ENCODE measurements at places on chromosomes 5 and 9.
A peak's percentile ranks its signal among the peaks of the same experiment; 100 is the strongest.

DNA sequence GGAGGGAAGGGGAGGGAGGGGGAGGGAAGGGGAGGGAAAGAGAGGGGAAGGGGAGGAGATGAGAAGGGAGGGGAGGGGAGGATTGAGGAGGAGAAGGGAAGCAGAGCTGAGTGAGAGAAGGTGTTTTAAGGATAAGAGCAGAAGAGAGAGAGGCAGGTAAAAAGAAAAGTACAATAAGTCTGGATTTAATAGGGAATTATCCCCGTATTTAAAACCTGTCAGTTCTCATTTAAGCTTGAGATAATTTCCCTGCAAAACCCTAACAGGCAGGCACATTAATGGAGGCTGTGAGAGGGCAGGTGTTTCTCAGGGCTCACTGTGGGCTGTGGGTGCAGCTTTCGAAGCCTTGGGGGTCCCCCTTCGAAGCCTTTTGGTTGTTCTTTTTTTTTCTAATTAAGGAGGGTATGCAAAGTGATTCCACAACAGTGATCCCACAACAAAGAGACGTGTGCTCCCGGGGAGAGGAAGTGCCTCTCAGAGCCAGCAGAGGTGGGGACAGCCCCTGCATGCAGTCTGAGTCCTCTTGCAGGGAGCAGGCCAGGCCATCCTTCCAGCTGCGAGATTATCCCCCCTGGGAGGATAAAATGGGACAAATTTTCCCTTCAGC lies 317.9 kb upstream of the IRX1 start:
- H3K27me3 ChIP-seq = peaks cover 5% of the 10 kb centered on the region
- no peaks in the 10 kb centered on the region for H3K36me3 ChIP-seq
- no peak overlapping the region for H3K27ac ChIP-seq

DNA sequence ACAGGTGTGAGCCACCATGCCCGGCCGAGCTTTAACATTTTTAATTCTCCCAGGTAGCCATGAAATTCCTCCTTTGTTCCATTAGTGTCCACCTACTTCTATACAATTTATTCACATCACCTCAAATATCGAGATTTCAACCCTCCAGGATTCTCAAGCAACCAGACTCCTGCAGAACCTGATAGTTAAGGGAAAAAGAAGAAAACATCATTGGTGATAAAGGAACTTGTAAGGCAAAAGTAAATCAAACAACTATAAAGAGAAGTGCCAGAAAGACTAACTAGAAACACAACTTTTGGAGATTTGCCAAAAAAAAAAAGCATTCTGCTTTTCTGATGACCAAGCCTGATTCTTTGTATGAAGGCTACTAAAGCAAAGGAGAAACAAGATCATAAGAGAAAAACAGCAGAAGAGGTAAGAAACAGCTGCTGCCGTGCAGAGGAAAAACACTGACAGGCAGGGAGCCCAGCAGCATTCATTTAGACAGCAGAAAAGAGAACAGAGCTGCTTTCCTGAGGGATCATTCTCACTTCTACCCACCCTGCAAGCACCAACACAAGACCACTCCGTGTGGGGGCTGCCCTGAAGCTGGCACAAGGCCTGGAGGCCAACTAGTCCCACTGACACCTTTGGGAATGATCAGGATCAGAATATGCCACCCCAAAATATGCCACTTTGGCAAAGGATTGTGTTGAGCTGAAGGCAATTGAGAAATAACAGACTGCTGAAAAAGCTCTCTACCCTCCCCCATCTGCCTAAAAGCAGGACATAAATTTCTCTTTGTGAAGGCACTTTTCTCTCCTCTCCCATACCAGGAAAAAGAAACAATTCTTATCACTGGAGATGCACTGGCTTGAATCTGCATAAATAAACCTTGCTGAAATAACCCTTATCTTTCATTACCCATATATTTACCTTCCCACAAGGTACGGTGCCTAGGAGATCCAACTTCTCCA lies 75.1 kb downstream of the ALDH7A1 start:
- H3K4me1 ChIP-seq = peaks cover 34% of the 10 kb centered on the region
- no peaks in the 10 kb centered on the region for H3K36me3 ChIP-seq
- no peak for DNase-seq
- no peaks in the 10 kb centered on the region for H3K27me3 ChIP-seq
- no peak overlapping the region for H3K4me3 ChIP-seq

GRCh38 chr9:104988539-104988938 lies 60.6 kb upstream of the ABCA1 start:
- no peak overlapping the region for H3K27ac ChIP-seq
- peaks cover 35% of the 10 kb centered on the region for H3K4me1 ChIP-seq
- H3K27me3 ChIP-seq = peaks cover 17% of the 10 kb centered on the region
- no peak overlapping the region for H3K4me3 ChIP-seq
- no peaks in the 10 kb centered on the region for H3K36me3 ChIP-seq

DNA sequence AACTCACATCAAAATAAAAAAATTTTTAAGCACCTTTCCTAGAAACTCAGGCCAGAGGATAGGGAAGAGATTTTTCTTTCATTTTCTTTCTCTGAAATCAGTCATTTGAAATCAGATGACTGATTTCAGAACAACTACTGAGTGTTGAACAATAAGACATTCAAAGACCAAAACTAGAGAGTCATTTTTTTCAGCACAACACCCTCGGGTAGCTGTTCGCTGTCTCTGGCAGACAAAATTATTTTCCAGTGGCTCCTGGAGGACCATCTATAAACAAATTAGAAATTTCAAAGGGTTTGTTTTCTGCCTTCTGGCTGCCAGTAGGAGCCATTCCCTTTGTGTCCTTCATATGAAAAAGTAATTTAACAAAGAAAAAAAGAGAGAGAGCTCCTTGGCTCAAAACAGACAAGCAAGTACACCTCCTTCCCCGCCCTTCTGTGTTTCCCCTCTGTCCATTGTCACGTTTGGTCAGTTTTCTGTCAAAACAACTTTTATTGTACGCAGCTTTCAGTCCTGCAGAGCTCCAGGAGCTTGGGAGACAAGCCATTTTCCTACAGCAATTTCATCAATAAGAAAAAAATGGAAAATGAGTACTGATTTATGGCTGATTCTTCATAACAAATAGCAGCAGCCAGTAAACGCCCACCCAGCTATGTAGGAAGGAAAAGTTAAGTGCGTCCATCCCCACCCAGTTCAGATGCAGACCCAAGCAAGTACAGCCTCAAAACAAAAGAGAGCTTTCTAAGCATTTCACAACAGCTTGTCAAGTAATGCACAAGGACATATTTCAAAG lies 405.2 kb downstream of the ZNF608 start:
- no peak for DNase-seq
- H3K36me3 ChIP-seq = peaks cover 6% of the 10 kb centered on the region
- no peak overlapping the region for H3K4me3 ChIP-seq
- H3K4me1 ChIP-seq = peaks cover 9% of the 10 kb centered on the region
- H3K27ac ChIP-seq = no peak overlapping the region

DNA sequence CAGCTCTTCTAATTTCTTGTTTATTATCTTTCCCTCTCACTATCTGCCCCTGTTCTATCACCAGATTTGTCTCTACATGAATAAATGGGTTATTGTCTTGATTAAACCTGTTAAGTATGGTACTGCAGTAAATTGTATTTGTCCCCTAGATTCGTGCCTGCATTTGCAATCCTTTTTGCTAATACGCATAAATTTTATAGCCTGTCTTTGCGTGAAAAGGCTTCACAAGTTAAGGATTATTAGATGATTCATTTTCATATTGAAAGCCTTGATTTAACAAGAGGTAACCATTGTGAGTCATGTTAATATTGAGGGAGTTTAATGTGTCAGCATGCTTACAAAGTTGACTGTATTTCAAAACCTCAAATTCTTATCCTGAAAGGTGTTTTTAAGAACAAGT lies 204.6 kb downstream of the PCSK1 start:
- peaks cover 30% of the 10 kb centered on the region for H3K4me1 ChIP-seq
- H3K4me3 ChIP-seq = no peak overlapping the region
- no peak overlapping the region for H3K27ac ChIP-seq
- H3K27me3 ChIP-seq = no peaks in the 10 kb centered on the region

- peaks cover 40% of the 10 kb centered on the region for H3K4me1 ChIP-seq
- no peak for DNase-seq
These were observed 345 bp upstream of the PRRC1 start for GRCh38 chr5:127517110-127517479.

GRCh38 chr9:2013743-2014475 lies 1.2 kb upstream of the SMARCA2 start:
- peaks cover 20% of the 10 kb centered on the region for H3K4me1 ChIP-seq
- peaks cover 72% of the 10 kb centered on the region for H3K27me3 ChIP-seq
- no peak overlapping the region for H3K27ac ChIP-seq
- H3K4me3 ChIP-seq = peak overlapping the region; percentile 100
- no peaks in the 10 kb centered on the region for H3K36me3 ChIP-seq

DNA sequence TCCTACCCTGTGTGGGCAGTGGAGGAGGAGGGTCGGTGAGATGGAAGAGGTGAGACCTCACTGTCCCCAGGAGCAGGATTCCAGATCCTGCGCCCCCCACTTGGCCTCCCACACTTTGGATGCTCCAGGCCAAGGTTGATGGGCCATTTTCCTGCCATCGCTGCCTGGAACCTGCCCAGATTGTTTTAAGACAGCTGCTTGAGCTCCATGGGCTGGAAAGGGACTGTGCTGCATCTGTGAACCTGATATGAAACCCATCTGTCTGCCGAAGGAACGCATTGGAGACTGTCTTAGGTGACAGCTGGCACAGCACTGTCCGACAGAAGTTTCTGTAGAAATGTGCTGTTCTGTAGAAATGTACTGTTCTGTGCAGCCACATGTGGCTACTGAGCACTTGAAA lies 72.7 kb upstream of the SLC25A48 start:
- H3K4me3 ChIP-seq = no peak overlapping the region
- peaks cover 32% of the 10 kb centered on the region for H3K27me3 ChIP-seq
- DNase-seq = no peak
- no peaks in the 10 kb centered on the region for H3K4me1 ChIP-seq
- no peaks in the 10 kb centered on the region for H3K36me3 ChIP-seq
- H3K27ac ChIP-seq = no peak overlapping the region

DNA sequence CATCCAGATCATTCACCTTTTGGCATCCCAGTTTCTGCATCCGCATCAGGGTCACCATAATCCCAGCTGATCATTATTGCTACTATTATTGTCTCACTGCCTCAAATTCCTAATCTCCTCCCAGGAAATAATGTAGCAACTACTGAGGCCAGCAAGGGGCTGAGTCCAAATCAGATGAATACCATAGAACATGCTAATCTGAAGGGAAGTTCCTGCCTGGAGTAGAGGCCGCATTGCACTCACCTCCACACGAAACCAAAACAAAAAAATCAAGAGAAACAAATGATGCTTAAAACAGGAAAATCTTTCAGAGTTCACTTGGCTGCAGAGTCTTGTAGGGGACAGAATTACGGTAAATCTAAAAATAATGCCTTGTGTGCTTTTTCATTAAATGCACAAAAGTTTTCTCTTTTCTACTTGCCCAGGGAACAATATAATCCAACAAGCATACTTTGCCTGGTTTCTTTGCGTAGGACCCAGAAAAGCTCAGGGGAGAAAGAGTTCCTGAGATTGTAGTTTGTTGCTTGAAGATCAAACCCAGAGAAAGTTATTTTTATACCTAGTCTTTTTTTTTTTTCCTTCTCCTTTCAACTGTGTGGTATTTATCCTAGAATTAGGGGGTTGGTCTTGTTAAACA lies 87.7 kb upstream of the KLF4 start:
- H3K36me3 ChIP-seq = no peaks in the 10 kb centered on the region
- no peaks in the 10 kb centered on the region for H3K4me1 ChIP-seq
- DNase-seq = no peak
- H3K27me3 ChIP-seq = no peaks in the 10 kb centered on the region
- H3K27ac ChIP-seq = no peak overlapping the region

GRCh38 chr5:79050498-79050897 lies 19.0 kb downstream of the DMGDH start:
- H3K27ac ChIP-seq = no peak overlapping the region
- H3K4me1 ChIP-seq = peaks cover 10% of the 10 kb centered on the region
- no peak for DNase-seq
- no peaks in the 10 kb centered on the region for H3K36me3 ChIP-seq
- H3K27me3 ChIP-seq = no peaks in the 10 kb centered on the region
- no peak overlapping the region for H3K4me3 ChIP-seq

DNA sequence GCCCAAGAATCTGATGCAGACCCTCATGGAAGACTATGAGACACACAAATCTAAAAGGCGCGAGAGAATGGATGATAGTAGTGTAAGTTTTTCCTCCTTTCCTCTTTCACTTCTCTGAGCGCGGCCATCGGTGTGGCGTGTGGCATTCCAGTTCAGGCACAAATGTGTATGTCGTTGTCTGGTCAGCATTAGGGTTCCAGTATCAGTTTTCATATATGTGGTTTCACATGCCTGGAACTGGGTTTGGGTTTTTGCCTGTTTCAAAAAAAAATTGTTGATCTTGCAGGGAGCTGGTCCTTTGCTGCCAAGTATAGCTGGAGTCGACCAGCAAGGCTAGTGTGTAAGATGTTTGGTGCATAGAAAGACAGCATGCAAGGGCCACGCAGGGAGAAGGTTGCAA lies 51.5 kb downstream of the C9orf152 start:
- peaks cover 16% of the 10 kb centered on the region for H3K36me3 ChIP-seq
- H3K27me3 ChIP-seq = no peaks in the 10 kb centered on the region
- H3K4me3 ChIP-seq = no peak overlapping the region
- H3K27ac ChIP-seq = peak overlapping the region; percentile 36

- H3K4me3 ChIP-seq = no peak overlapping the region
- H3K4me1 ChIP-seq = peaks cover 41% of the 10 kb centered on the region
- no peaks in the 10 kb centered on the region for H3K36me3 ChIP-seq
- no peak overlapping the region for H3K27ac ChIP-seq
These were observed 373.7 kb downstream of the ENC1 start for GRCh38 chr5:74266836-74267235.

DNA sequence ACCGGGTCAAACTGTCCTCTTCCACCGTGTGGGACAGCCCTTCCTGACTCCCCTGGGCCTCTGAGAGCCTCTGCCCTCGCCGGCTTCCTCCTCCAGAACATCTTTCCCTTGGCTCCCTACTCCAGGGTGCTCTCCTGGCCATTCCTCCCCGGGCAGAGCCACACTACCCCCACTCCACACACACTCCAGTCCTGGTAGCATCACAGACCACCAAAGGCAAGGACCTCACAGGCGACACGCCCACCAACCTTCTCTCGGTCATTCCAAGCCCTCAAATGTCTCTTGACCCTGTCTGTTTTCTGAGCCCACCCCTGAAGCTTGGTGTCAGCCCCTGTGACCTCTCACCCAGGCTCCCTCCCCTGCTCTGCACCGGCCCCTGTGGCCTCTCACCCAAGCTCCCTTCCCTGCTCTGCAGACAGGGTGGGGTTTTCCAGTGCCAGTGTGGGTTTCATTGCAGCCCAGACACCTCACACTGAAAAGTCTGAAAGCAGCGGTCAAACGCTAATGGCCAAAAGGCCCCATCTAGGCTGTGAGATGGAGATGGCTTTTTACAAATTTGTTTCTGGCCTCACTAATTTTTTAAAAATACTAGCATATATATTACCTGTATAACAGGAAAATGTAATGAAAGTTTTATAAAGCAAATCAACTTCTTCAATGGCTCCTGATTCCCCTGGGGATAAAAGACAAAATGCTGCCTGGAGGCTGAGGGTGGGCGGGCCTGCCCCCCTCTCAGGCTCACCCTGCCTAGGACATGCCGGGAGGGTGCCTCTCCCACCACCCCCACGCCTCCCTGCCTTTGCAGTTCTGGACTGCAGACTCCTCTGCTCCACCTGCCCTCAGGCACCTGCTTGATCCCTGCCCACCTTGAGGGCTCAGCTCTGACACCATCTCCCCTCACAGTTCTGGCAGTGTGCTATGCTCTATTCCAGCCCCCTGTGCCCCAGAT lies 10.5 kb downstream of the LRRC26 start:
- H3K27ac ChIP-seq = no peak overlapping the region
- H3K27me3 ChIP-seq = peaks cover 82% of the 10 kb centered on the region
- no peaks in the 10 kb centered on the region for H3K36me3 ChIP-seq
- H3K4me3 ChIP-seq = no peak overlapping the region

GRCh38 chr9:89850153-89850552 lies 245.3 kb downstream of the GADD45G start:
- no peaks in the 10 kb centered on the region for H3K36me3 ChIP-seq
- no peak overlapping the region for H3K27ac ChIP-seq
- H3K27me3 ChIP-seq = no peaks in the 10 kb centered on the region
